ENCODE measurements at places on chromosomes 11 and 22. TPM values are rescaled to one million over a fixed set of nuclear protein-coding genes. Genes with fewer than 3 reads are reported as not detected.

MIOX gene
- not detected for total RNA-seq

DNA sequence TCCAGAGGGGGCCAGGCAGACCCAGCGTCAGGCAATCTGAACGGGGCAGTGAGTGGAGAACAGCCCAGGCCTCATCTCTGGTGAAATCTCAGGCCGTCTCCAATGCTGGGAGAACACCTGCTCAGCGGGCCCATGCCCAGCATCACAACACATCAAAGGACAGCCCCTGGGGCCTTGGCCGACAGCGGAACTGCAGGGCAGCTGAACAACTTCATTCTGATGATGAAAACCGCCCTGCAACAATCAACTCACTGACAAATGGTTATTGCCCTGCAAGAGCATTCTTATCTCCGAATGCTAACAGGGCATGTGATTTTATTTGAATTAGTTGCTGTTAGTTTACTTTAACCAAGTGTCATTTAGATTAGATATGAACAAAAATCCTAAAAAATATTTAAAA is 14.6 kb downstream of the CELSR1 start:
- no peak for DNase-seq

DNA sequence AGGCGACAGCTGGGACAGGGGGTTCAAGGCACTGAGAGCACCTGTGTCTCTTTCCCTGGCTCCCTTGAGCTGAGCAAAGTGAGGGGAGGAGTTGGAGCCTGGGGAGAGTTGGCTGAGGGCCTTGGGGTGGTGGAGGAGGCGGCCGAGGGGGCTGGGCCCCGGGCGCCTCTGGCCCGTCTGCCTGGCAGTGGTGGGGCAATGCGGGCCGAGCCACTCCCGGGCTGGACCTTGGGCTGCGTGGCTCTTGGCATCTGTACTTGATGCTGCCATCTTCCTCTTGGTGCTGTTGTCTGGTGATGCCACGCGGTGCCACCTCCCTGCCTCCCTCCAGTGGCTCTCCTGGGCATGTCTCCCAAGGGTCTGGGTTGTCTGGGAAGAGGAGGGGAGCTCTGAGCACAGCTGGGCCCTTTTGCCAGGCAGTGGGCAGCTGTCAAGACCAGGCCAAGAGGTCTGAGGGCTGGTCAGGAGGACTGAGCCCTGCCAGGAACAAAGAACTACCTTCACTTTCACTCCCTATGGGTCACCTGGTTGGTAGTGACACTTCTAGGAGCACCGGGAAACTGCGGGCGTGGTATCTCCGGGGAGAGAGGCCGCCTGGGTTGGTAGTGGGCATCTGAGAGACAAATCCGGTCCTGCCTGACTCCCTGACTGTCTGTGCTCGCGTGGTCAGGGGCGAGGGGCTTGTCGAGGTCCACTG is 1.3 kb downstream of the GRIK4 start:
- DNase-seq, result peak; percentile 56

DNA sequence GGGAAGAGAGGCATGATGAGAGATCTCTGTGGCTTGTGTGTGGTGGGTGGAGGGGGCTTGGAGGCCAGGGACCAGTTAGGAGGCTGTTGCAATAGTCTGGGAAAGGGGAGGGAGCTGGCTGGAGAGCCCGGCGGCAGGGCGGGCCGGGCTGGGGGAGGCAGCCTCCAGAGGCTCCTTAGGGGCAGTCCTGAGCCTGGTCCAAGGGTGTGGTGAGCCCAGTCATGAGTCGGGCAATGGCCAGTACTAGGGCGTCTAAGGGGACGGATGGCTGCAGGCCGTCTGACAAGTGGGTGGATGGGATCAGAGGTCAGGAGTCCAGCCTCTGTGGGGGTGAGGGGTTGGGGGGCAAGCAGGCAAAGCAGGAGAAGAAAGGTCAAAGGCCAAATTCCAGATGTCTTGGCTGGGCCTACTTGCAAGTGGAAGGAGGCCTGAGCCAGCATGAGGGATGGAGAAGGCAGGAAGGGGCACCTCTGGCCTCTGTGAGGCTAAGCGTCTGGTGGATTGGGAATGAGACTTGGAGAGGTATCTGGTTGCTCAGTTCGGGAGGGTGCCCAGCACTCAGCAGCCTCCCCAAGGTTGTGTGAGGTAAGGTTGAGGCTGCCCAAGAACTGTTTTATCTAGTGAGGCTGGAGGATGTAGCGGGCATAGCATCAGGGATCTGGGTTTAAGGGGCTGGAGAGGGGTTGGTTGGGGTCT is 6.0 kb upstream of the CD248 start:
- no peak for DNase-seq

DNA sequence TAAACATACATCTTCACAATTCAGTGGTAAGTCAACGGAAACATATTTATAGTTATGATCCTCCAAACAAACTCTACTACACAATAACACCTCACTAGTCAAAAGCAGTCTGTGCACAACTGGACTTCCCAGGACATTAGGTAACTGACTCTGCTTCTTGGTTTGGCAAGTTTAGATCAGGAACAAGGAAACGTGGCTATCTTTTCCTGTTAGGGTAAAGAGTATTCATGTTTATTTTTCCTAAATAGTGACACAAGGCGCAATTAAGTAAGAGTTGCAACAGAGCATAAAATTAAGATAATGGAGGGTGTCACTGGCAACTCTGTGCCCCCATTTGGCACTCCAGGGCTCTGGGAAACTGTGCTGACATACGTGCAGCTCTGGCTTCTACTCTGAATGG is 70.2 kb upstream of the TP53AIP1 start:
- no peak for DNase-seq

VPREB1 gene
- total RNA-seq, result not detected

GRCh38 chr11:19242179-19242932 is 1.6 kb upstream of the E2F8 start:
- DNase-seq, result no peak

CCDC34 gene
- total RNA-seq, result 13.0 TPM

MRPL11 gene
- 17.1 TPM for total RNA-seq

APOBEC3B gene
- total RNA-seq, result not detected

DNA sequence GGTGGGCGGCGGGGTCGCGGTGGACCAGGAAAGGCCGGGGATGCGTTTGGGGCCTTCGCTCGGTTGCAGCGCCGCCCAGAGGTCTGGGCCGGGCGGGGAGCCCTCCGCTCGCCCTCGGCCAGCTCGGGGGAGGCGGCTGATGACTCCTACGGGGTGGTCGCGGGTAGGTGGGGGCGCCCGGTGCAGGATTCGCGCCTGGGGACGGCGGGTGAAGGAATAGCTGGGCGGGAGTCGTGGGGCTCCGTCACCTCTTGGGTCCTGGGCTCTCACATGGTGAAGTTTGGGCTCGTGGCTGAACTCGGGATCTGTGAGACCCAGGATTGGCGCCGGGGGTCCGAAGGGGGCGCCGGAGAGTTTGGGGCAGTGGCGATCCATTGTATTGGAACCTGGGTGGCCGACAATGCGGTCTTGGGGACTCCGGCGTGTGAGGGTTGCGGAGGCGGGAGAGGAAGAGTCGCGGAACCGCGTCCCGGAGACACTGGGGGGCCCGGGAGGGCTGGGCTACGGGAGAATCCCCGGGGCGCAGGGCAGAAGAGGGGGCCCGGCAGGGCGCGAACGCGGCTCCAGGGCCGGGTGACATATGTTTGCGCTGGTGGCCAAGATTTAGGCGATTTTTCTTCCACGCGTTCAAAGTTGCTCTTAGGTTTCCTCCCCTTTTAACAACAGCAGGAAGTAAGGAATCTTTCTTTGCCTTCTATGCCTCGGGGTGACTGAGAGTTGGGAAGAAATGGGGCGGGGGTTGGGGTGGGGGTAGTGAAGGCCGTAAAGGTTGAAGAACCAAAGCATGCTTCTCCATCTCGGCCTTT is 935 bp downstream of the QSER1 start:
- DNase-seq, result peak; percentile 67

DNA sequence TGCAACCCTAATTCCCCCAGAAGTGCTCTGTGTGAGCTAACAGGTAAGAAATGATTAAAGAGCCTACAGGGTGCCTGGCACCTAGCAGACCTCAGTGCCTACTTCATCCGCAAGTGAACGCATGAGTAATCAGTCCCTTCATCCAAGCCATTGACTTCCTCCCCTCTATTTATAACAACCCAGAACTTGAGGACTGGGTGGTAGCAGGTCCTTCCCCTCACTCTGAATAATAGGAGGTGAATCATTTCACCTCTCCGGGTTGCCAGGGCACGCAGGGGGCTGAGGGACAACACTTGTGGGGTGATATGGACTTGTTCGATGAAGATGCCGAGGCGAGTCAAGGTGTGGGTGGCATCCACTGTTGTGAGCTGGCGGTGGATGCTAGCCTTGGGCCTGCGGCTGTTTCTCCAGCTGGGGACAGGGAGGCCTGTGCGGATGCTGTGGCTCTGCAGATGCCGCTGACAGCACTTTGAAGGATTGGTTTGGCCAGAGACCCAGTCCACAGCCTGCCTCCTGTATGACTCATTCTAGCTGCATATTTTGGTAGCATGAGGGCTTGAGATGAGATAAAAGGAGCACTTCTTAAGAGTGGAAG is 11.7 kb upstream of the SORL1-AS1 start:
- DNase-seq, result no peak

GRCh38 chr22:45429981-45430775 is 16.7 kb downstream of the RIBC2 start:
- DNase-seq, result no peak

CAPN5 gene
- 8.6 TPM for total RNA-seq

DNA sequence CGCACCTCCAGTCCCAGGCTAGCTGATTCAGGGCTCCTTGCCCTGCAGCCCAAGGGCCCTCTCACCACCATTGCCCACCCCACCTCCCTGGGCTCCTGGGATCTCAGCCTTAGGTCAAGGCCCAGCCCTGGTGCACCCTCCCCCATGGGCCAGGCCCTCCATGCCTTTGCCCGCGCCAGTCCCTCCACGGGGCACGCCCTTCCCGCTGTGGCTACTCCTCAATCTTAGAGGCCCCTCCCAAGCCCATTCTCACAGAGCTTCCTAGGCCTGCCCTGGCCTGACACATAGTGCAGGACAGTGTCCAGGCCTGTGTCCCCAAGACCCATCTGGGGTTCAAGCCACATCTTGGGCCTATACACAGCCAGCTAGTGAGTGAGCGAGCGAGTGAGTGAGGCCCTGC is 6.9 kb downstream of the GP1BB start:
- no peak for DNase-seq

DNA sequence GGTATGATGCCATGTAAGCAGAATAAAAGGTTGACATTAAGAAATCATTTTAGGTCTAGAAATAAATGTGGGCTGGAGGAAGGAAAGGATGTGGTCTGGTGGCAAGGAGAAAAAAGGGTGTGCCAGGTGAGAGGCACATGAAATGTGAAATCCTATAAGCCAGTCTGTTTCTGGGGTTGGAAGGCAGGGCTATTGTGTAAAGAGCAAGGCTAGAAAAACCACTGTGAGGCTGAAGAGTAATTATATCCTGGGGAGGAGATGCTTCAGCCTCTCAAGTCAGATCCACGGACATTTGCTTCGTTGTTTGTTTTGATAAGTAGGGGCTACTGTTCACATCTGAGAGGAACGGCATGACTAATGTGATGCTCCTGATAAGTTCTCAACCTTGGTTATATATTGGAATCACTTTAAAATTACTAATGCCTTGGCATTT is 77.5 kb upstream of the CTSC start:
- no peak for DNase-seq

GRCh38 chr11:105162506-105162905 is 22.9 kb upstream of the CARD18 start:
- DNase-seq, result no peak

GRCh38 chr11:62553080-62553838 is 6.7 kb upstream of the AHNAK start:
- DNase-seq, result peak; percentile 26
